ENCODE measurements at places on chromosomes 6 and 20.

GRCh38 chr6:45931232-45931631 lies 84.4 kb downstream of the CLIC5 start:
- DNase-seq = no peak

DNA sequence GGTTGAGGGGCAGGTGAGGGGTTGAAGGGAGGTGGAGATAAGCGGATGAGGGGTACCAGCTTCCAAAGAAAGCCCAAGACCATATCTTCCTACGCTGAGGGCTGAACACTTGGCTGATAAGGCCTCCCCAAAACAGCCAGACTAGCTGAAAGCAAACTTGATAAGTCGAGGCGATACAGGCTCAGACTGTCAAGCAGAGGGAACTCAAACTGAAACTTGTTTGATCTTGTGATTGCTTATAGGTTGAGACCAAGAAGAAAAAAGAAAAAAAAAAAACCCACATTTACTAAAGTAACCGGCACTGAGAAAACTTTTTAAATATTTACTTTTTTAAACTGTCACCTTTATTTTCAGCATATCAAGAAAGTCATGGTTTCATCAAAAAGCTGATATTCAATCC lies 73.6 kb downstream of the TRERF1 start:
- DNase-seq = no peak

- no peak for DNase-seq
These were observed 168.2 kb upstream of the SSTR4 start for GRCh38 chr20:22866812-22867341.

GRCh38 chr6:55176958-55177357 lies 2.6 kb downstream of the HCRTR2 start:
- no peak for DNase-seq
